ENCODE measurements at places on chromosomes 13 and 19. TPM values are rescaled to one million over a fixed set of nuclear protein-coding genes. Genes with fewer than 3 reads are reported as not detected.
A peak's percentile ranks its signal among the peaks of the same experiment; 100 is the strongest.

The CEBPA gene
- total RNA-seq: 226 TPM

- DNase-seq: no peak
Measured at GRCh38 chr19:18437491-18438330, at the start of gene ISYNA1. TSS of gene ISYNA1 (minus strand) at chr19:18438133. CDS start at chr19:18437979, 154 bp downstream.

DNA sequence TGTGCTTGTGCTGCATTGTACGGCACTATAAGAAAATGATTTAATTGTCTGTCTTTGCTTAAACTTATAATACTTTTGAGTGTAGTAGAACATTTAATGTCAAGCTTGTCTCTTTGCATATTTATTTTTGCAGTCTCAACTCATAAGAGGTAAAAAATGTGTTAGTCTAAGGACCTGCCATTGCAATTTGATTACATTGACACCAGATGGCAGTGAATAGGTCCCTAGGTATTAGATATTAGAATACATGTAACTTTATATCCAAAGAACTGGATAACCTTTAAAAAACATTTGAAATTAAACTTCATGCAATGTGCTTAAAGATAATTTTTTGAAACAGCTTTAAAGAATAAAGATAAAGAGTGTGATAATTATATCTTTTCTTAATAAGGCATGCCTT is 1421.3 kb downstream of the OLFM4 start:
- DNase-seq: no peak

DNA sequence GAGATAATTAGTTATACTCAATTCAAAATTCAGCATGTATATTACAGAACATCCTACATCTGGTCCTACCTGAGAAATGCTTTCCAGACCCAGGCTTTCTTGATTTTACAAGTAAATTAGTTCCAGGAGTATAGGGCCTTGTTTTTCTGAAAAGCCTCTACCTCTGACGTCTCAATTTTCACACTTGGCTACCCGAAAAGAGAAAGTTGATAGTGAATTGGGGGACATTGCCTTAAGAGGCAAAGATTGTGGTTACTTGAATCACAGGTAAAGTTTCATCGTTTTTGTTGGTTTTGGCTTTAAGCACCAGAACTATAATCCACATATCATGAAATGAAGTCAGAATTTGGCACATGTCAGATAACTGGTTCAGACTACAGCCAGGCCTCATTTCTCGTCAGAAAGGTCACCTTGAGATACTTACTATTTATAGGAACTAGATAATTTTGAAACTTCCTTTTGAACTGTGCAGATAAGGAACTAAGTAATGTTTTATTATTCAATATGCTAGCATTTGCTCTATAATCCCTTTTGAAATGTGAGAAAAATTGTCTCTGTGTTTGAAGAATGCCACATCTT is 30.8 kb downstream of the FAM124A start:
- DNase-seq: no peak

GRCh38 chr13:112113851-112114250 is 46.9 kb downstream of the SOX1 start:
- no peak for DNase-seq

DNA sequence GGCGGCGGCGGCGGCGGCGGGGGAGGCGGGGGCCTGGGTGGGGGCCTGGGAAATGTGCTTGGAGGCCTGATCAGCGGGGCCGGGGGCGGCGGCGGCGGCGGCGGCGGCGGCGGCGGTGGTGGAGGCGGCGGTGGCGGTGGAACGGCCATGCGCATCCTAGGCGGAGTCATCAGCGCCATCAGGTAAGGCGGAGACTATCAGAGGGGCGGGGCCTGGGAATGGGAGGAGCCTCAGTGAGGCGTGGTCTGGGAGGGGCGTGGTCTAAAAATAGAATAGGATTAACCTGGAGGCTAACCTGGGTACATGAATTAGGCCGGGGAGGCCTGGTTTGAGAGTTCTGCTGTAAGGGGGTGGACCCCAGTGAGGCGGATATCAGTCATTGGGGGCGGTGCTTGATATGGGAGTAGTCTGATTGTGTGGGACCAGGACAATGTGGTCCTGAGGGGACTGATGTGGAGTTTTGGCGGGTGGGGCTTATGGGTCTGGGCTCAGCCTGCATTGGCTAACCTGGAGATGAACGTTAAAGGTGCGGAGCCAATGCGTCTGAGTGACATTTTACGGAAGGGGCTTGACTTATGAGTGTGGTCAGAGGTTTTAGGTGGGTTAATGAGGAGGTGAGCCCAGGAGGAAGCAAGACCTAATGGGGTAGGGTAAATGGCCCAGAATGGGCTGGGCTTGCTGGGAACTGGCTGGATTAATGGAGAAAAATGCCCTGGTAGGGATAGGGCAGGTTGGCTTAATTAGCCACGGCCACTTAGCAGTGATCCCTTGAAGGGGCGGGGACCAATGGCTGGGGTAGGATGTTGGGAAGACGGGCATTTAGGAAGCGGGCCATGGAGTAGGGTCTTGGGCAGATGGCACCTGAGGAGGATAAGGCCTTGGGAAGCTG is 1.4 kb downstream of the CAPNS1 start:
- DNase-seq: peak; percentile 94

- no peak for DNase-seq
Measured at GRCh38 chr13:36298535-36299068, 988 bp upstream of the CCDC169 start.

- DNase-seq: no peak
Measured at GRCh38 chr19:13082192-13083007, 20.3 kb downstream of the LYL1 start.

GRCh38 chr19:13699786-13700185 is 64.5 kb upstream of the MRI1 start:
- DNase-seq: no peak

DNA sequence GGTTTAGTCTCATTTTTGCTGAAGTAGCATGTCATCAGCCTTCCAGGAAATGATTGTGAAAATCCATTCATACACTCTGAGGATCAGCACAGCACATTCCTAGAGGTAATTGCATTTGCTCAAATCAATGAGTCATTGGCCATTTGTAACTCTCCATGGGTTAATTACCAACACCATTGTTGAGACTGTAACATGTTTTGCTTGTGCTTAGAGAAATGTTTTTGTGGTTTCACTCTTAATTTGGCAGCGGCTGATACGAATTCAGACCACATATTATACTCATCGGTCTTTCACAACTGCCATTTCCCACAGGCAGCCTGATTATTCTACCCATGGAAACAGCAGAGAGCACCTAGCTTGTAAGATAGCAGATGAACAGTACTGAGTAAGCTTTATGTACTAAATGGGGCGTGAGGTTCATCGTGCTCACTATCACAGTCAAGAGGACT is 110.3 kb downstream of the NHLRC3 start:
- DNase-seq: peak; percentile 60

GRCh38 chr19:3733549-3734309 is 25.5 kb downstream of the TJP3 start:
- DNase-seq: no peak

GRCh38 chr19:13783565-13784500 is 9.6 kb downstream of the C19orf53 start:
- DNase-seq: no peak

Data from suprapubic skin (tissue), 4 donors.